ENCODE measurements at places on chromosomes 11 and 22.

DNA sequence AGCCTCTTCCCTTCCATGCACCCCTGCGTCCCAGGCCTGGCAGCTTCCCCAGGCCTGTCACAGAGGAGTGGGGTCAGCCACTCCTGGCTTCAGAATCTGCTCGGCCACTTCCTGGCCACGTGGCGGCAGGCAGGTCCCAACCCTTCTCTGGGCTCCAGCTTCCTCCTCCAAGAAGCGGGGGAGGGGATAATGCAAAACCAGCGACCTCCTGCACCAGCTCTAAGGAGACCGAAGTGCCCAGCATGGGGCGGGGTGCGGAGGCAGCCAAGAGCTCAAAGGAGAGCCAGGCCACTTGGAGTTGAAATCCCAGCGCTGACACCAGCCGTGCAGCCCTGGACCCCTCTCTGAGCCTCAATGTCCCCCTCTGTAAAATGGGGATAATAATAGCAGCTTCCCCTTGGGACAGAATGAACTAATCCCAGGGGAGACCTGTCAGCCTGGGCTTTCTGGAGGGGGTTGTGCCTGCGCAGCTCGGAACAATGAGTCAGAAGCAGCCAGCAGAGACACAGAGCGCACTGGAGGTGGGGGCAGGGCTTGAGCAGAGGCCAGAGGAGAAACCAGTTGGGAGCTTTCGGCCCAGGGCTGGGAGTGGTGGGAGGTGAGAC lies 22.8 kb upstream of the PICK1 start:
- no peak for DNase-seq

- no peak for DNase-seq
These were observed 18.7 kb upstream of the BDNF start for GRCh38 chr11:27718863-27719545.

- no peak for DNase-seq
These were observed 18.6 kb upstream of the CD5 start for GRCh38 chr11:61083601-61084147.

GRCh38 chr11:2151500-2152257 lies 9.3 kb downstream of the INS start:
- peak; percentile 80 for DNase-seq

DNA sequence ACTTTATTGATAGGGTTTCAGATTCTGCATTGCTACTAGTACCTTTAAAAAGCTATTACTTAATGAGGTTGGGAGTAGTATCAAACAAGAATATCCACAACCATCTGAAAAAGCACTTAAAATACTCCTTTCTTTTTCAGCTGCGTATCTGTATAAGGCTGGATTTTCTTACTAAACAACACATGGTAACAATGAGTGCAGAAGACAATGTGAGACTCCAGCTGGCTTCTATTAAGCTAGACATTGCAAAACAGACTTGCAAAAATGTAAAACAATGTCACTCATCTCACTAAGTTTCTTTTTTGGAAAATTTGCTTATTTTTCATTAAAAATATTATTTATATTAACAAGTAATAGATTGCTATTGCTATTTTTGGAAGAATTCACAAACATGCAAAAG lies 132.6 kb downstream of the WNT11 start:
- DNase-seq: no peak

GRCh38 chr11:92588393-92588792 lies 363.8 kb downstream of the FAT3 start:
- no peak for DNase-seq

DNA sequence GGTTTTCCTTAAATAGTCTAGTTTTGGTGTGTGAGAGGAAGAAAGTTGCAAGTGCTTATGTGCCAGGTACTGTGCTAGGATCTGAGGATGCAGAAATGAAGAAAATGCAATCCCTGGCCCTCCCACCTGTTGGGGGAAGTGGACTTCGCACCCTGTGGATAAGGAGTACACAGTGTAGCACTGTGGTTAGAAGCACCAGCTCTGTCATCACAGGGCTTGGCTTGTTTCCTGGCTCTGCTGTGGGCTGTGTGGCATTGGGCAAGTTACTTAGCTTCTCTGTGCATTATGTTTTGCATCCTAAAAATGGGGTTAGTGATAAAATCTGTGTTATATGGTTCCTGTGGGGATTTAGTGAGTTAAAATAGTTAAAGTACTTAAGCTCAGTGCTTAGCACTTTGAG lies 68.2 kb downstream of the ENDOD1 start:
- DNase-seq: no peak

DNA sequence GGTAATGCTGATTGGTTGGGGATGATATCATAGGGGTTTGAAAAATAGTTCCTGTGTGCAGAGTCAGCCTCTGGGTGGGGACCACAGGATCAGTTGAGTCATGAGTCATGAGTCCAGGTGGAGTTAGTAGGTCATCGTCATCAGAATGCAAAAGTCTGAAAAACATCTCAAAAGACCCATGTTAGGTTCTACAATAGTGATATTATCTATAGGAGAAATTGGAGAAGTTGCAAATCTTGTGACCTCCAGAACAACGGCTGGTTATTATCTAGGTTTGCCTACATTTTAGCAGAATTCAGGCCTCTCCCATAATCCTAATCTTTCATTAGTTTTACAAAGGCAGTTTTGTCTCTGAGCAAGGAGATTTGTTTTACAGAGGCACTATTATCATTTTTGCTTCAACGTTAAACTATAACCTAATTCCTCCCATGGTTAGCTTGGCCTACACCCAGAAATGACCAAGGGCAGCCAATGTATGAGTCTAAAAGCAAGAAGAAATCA lies 38.9 kb downstream of the MS4A2 start:
- no peak for DNase-seq

DNA sequence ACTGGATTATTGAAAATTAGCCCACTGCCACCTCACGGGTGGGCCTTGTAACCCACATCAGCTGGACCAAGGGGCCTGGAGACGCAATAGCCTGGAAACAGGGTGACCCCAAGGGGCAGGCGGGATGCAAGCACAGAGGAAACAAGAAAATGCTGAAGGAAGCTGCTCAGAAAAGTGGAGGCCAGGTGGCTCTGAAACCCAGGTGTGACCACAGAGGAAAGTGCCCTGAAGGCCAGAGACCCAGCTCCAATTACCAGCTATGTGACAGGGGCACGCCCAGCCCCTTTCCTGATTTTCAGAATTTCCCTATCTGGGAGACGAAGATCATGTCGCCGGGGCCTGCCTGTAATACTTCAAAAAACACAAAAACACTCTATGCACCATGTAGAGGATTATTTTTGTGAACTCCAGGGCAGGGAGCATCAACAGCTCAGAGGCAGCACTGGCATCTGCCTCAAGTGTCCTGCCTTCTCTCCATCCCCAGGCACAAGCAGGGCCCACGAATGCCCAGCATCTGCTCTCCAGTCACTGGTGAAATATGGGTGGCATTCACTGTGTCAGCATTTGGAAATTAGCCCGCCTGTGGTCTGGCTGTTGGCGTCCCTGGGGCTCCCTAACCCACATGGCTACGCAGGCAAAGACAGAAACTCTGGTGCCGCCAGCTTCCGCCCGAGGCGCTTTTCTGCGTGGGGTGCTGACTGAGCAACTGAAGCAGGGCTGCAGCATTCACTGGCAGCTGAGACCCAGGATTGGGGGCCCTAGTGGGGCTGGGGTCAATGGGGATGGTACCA lies 6.3 kb downstream of the KCNJ1 start:
- DNase-seq: no peak

GRCh38 chr11:121716060-121716459 lies 263.3 kb upstream of the SORL1-AS1 start:
- no peak for DNase-seq

GRCh38 chr11:118209033-118209432 lies 15.8 kb downstream of the JAML start:
- DNase-seq: no peak

GRCh38 chr11:122715548-122716440 lies 60.3 kb downstream of the UBASH3B start:
- DNase-seq: no peak

DNA sequence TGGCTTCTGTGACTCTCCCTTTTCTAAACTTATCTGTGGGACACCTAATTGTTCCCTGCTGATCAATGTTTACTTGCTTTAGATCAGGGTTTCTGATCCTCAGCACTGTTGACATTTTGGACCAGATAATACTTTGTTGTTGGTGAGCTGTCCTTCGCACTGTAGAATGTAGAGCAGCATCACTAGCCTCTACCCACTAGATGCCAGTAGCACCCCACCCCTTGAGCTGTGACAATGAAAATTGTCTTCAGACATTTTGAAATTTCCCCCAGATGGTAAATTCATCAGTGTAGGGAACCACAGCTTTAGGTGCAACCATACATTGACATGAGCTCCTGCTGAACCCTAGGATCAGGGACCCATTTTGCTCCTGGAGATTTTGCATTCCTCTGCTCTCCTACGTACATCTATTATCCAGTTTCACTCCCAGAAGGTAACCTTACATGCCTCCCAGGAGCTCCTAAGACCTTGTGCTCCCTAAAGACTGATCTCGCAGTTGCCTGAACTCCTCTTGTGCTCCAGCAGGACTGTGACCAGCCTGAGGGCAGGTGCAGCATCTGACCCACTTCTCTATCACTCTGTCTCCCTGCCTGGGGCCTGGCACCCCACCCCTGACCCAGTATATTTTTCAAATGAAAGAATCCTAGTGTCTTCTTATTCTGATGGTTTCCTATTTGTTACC lies 107.8 kb downstream of the FAR1 start:
- no peak for DNase-seq

DNA sequence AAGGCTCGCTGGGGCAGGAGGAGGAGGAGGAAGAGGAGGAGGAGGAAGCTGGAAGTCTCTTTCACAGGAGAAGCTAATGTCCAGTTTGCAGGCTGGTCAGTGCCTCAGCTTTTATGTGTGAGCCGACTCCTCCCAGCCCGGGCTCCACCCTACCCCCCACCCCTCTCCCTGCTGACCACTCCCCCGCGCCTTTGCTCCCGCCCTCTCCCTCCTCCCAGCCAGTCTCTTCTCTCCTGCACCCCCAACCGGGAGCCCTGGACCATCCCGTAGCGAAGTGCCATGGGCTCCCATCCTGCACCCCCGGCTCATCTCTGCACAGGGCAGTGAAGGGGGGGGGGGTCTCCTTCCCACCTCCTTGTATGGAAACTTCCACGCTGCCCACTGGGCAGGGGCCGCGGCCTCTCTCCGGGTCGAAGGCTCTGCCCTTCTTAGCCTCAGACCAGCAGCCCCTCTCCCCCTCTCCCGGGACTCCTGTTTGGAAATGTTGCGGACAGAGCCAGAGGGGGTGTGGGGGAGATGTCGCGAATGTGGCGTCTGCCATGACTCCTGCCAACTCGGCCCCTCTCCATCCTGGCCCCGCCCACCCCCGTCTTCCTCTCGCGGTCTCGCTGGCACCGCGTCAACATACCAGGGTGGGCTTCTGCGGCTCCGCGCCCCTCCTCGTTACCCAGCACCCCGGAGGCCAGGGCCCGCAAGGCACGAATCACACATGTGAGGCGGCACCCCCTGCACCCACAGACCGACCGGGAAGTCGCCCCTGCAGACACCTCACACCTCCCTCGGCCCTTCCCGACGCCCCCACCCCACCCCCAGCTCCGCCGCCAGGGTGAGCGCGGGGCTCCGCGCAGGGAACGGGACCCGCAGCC lies 1.8 kb downstream of the IGF2 start:
- peak; percentile 54 for DNase-seq

DNA sequence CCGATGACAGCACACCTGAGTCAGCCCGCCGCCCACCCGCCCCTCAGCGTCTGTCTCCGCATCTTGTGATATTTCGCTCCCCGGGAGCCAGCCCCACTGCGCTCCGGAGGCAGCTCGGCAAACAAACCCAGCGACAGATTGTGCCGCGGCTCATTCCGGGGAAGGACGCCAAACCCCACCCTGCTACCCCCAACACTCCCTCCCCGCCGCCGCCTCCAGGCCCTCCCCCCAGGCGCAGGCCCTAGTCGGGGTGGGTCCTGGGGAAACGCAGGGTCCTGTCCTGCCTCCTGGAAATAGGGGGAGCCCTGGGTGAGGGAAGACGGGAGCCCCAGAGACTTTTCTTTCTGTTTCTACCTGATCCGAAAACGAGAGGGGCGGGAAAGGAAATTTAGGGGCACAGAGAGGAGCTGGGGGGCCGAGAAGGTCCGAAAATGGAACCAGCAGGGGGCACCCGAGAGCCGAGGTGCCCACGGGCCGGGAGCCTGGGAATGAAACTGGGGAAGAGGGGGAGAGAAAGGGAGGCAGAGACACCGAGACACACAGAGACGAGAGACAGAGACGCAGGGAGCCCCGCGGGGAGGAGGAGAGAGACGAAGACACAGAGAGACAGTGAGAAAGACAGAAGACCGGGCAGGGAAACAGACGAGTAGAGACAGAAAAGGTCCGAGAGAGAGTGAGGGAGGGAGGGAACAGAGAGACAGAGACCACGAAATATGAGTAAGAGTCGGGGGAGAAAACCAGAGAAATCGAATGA lies 1.7 kb upstream of the RTN4RL2 start:
- peak; percentile 26 for DNase-seq

GRCh38 chr22:27185760-27186302 lies 528.4 kb downstream of the MIAT start:
- DNase-seq: no peak

DNA sequence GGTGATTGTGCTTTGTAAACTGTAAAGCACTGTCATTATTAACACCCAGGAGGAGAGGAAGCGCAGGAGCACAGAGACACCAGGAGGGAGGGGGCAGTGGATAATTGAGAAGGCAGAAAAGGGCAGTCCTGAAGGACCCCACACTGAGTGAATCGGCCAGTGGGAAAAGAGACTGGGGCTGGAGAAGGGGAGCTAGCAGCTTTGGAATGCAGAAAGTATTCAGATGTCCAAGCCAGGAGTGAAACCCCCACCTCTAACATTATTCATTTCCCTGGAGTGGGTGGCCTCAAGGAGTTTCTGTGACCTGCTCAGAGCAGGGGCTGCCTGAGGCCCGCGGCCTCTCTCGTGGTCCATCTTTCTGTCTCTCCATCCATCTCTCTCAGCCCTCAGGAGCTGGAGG lies 38.0 kb upstream of the CDON start:
- DNase-seq: no peak

DNA sequence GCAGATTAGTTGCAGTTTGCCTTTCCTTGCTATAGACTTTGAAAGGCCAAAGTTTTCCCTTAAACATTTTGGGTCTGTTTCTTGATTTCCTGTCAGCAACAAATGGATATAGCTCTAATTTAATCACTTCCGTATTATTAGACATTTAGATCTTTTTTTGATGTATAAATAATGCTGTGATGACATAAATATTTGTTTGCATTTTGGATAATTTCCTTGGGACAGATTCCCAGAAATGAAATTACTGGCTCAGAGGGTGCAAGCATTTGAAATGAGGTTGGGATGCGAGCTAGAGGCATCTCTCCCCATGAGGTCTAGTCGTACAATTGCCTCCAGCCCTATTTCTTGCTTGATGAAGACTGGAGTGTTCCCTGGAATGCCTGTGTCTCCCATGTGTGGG lies 94.2 kb downstream of the TBC1D22A start:
- no peak for DNase-seq

DNA sequence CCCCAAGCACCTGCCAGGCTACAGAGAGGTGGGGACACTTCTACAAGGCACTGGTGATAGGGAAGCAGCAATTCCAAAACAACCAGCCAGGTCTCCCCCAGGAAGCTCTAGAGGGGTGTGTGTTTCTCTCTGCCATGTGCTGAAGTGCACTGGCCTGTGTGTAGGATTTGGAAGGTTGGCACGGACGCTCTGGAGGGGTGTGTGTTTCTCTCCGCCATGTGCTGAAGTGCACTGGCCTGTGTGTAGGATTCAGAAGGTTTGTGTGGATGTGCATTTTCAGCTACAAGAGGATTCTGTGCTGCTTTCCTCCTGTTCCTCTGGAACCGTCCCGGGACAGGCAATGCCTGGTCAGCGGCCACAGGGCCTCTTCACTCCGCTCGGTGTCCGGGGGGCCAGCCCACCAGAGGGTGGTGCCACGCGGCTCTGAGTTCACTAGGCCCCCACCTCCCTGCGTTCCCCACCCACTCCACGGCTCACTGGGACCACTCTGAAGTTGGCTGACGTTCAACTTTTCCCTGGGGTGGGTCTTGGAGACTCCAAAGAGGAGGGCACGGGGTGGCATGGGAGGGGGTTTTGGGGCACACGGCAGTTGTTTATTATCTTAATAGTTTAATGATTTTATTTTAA lies 552.8 kb downstream of the BRD1 start:
- DNase-seq: no peak
